ENCODE measurements at places on chromosomes 5 and 9.
A peak's percentile ranks its signal among the peaks of the same experiment; 100 is the strongest.

- no peak for DNase-seq
Measured at GRCh38 chr5:172421-172820, 18.9 kb upstream of the LRRC14B start.

DNA sequence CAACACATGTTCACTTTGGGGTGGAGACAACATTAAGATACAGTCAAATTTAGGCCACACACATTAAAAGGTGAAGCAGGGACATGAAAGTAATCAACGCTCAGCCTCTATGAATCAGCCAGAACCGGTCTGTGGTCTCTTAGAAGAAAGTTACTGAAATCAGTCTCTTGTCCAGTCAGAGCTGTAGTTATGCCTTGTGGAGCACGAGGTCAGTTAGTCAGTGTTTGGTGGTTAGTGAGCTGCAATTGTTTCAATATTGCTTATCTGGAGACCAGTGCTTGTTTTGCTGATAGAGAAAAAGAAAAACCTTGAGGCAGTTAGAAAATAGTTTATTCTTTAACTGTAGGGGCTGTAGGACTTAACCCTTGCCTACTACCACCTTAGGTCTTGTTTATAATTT is 157.8 kb upstream of the RASEF start:
- no peak for DNase-seq

DNA sequence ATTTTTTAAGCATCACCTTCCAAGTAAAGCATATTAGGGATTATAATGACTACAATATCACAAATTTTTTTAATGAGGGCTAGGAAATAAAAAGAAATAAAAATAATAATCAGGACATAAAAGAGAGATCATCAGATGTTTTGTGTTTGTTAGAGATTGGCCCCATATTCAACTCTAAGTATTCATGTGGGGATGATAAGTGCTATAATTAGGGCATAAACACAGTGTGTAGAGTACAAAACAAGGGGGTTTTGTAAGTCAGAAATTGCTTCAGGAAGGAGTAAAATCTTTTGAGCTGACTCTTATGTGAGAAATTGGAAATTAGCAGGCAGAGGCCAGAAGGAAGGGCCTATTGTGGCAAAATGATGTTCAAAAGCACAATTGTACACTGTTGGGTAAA is 127.3 kb downstream of the STARD4 start:
- no peak for DNase-seq

DNA sequence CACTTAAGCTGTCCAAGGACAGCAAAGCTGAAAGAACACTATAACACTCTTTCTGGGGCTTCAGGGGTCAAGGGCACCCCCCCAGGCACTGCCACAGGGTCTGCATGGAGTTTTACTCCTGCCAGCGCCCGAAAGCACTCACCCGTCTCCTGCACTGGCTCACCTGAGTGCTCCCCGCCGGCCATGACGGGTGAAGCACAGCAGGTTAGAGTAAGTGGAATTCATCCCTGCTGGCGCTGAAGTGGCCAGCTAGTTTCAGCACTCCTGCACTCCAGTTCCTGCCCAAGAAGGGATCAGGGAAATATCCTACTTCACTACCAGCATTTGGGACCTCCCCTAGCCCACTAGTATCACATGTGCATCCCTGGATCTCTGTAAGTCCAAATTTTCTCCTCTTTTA is 516.0 kb downstream of the ZNF608 start:
- no peak for DNase-seq

DNA sequence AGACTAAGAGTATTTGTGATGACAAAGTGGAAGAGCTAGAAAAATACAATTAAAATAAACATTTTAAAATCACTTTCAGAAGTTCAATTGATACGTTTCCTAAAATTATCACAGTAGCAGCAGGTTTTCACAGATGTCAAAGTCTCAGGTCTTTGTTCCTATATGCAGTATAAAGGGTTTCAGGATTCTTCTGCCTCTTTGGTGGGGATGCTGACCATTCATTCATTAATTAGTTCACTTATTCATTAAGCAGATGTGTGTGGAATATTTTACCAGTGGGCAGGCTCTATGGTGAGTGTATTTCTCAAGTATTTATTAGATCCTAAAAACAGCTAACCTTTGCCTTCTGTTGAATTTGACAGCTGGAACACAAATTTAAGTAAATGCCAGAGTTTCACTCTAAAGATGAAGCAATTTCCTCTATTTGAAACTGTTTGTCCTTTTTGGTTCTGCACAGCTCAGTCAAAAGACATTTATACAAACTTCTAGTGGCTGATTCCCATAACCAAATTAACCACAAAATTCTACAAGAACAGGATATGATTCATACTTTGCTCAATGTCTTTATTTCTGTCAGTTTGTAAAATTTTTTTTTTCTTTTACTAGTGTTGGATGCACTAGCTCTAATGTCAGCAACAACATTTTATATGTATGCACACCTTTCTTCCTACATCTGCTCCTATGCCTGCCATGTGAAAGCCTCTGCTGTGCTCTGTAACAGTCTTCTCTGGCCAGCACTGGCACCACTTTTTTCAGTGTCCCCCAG is 75.9 kb upstream of the PRR16 start:
- DNase-seq: peak; percentile 79

GRCh38 chr5:7676455-7676854 is 174.5 kb downstream of the CFAP90 start:
- no peak for DNase-seq

GRCh38 chr5:36395260-36395659 is 93.6 kb upstream of the RANBP3L start:
- DNase-seq: no peak

GRCh38 chr5:17077440-17078233 is 139.8 kb upstream of the BASP1 start:
- DNase-seq: no peak

DNA sequence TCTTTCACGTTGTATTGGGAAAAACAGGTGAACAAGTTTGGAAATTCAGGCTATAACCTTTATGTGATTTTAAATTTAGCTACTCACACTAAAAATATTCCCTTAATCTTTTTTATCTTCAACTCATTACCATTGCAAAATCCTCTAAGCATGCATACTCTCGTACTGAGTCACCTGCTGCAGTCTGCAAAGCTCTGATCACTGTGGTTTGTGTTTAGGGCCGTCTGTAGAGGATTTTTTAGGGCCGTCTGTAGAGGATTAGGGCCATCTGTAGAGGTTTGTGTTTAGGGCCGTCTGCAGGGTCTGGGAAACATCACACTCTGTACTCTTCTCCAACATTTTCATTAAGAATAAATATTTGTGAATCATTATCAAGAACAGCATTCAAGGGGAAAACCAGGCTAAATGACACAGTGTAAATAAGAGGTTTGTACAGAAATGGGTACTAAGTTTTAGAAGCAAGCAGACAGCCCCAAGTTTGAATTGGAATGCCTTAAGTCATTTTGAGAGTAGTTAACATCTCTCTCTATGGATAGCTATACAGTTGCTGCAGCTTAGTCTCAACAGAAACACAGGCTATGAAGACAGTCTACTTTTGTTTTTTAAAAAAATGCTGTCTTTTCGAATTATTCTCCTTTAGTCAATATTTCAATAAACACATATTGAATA is 155.0 kb upstream of the TSLP start:
- no peak for DNase-seq

- peak; percentile 73 for DNase-seq
Measured at GRCh38 chr9:108213511-108213910, 642.3 kb downstream of the ACTL7B start.

- DNase-seq: no peak
Measured at GRCh38 chr5:109769597-109770291, 80.0 kb downstream of the MAN2A1 start.

DNA sequence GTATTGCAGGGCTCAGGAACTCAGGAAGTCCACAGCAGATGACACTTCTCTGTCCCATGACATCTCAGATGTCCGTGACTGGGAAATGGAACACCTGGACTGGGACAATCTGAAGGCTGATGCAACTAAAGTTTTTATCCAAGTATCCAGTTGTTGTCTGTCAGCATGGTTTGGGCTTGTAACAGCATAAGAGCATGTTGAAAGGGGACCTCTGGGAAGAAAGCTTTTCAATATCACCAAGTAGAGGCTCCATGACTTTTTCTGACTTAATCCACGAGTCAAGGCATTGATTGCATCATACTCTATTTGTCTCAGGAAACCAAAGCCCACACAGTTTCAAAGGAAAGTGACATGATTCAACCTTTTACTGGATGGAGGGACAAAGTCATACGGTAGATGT is 807.7 kb downstream of the MTRR start:
- no peak for DNase-seq

GRCh38 chr5:97162045-97162444 is 19.6 kb upstream of the LIX1 start:
- DNase-seq: peak; percentile 85

DNA sequence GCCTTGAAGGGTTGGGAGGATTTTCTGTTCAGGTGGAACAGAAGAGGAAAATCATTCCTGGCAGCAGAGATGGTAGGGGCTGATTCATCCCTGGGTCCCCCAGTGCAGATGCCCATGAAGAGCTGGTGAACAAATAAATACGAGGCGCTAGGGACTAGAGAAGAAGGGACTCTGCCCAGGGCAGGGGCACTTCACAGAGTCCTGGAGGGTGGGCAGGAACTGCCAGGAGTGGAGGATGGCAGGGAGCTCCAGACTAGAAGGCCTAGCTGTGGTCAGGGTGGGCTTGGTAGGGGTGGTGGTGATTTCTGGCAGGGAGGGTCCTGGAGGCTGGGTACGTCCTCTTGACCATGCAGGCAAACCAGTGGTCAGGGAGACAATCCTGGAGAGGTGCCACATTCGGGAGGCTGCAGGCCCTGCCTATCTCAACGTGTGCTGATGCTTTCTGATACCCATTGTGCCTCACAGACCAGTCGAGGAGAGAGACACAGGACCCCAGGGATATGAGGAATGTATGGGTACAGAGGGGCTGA is 69.9 kb downstream of the CRB2 start:
- DNase-seq: no peak

- peak; percentile 71 for DNase-seq
Measured at GRCh38 chr9:73153793-73154227, 2.1 kb downstream of the ANXA1 start.

DNA sequence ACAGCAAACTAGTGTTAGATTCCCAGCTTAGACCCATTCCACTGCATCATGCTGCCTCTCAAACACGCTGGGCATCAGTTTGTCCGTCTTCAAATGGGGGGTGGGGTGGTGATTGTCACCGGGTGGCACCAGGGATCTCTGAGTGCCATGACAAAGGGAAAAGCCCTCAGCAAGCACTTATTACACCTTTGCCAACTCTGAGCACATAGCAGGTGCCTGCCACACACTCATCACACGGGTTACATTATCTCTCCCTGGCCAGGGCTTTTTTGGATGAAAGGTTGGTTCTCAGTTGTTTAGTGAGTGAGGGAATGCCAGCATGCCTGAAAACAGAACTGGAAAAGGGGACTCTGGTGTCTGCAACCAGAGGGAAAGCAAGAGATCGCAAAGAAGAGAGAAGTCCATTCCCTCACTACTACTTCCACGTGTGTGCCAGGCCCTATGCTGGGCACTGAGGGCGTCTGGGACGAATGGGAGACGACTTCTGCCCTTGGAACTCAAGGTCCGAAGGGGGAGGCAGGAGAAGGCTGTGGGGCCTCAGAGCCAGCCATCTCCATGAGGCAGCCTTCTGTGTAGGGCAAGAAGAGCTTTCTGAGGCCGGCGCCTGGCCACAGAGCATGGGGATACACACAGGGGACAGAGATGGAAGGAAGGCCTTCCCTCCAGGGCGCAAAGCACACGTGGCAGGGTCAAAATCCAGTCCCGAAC is 48.9 kb downstream of the PAX5 start:
- no peak for DNase-seq

- DNase-seq: no peak
Measured at GRCh38 chr5:73155271-73156222, 17.4 kb upstream of the TMEM174 start.

GRCh38 chr9:130382636-130383349 is 62.0 kb upstream of the ASS1 start:
- DNase-seq: no peak

DNA sequence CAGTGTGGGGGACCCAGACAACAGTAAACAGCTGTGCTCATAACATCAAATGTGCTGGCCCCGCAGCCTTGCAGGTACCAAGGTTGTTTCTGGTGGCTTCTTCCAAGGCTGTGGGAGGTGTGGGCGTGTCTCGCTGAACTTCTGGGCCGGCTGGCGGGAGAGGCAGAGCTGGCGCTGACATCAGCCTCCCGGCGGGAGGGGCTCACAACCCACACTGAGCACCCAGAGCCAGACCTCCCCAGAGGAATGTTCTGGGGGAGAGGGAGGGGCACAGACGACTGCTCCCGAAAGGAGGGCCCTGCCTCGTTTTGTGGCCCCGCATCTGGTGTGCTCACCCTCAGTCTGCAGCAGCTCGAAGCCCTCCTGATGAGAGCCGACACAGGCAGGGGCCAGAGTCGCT is 6.9 kb upstream of the SLC12A7 start:
- DNase-seq: no peak

- no peak for DNase-seq
Measured at GRCh38 chr5:31630931-31631330, 8.0 kb upstream of the PDZD2 start.

- DNase-seq: no peak
Measured at GRCh38 chr5:103674251-103674650, 111.7 kb upstream of the NUDT12 start.

DNA sequence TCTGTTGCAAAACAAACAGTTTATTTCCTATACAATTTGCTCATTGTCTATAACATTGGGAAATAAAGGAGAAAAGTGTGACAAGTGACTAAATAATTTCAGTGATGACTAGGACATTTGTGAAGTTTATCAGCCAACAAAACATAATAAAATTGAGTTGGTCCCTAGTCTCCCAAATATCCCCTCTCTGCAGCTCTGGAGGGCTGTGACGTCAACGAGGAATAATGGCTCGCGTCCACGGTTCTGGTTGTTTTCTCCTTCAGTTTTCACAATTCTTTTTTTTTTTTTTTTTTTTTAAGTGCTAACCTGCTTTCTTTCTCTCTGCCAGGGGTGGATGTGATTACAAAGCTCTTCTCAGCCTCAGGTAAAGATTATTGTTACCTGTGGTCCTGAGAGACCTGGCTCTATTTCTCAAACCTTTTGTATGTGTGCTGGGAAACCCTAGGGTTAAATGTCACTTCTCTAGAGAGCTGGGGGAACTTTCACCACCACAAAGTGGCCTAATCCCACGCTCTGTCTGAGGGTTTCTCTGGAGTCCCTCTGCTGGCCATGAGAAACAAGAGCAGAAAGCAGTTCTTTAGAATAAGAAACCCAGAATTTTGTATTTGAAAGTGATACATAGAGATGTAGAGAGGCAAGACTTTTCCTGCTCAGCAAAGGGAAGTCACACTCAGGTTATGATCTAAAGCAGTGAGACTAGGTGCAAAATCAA is 36.2 kb upstream of the ANKRD55 start:
- DNase-seq: peak; percentile 85

DNA sequence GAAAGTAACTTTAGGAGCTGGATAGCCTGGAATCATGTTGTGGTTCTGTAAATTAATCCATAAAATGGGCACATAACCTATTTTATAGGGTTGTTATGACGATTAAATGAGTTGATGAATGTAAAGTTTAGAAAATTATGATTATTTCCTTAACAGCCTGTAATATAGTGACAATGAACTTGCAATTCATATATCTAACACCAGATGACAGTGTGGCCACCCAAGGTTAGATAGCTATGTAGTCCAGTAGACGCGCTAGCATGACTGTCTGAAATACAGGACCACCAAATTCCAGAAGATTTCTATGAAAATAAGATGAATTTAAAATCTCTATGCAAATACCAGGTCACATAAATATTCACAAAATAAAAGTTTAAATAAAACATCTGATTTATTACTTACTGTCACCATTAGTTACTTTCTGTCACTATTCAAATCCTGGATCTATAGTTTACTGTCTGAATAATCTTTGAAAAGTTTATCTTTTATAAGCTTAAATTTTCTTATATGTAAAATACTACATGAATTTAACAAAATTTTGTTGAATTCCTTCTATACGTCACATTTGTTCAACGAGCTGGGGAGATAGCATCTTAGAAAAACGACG is 26.1 kb upstream of the MACIR start:
- peak; percentile 28 for DNase-seq
